ENCODE measurements at places on chromosomes 7 and 10.

- H3K4me3 ChIP-seq, result no peak overlapping the region
- H3K27ac ChIP-seq, result no peak overlapping the region
- DNase-seq, result no peak
- peaks cover 4% of the 10 kb centered on the region for H3K36me3 ChIP-seq
- no peaks in the 10 kb centered on the region for H3K27me3 ChIP-seq
These were observed 10.7 kb upstream of the IDI2 start for GRCh38 chr10:1036341-1036791.

DNA sequence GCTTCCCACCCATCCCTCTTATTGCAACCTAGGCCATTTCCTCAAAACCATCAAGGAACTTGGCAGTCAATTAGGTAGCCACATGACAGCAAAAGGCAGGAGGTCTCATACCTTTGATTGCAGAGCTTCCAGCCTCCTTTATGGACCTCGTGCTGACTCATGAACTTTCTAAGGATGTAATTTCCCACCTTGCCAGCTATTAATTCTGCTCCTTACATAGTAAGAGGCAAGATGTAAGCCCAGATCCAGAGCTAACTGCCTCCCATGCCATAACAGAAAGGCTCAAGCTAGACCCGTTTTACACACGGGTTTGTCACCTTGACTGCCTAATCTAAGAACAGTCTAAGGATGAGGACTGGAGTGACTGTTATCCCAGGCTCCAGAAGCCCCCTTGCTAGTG lies 565.7 kb downstream of the KCNMA1 start:
- H3K27me3 ChIP-seq, result no peaks in the 10 kb centered on the region
- DNase-seq, result no peak
- no peaks in the 10 kb centered on the region for H3K4me1 ChIP-seq
- H3K4me3 ChIP-seq, result no peak overlapping the region

DNA sequence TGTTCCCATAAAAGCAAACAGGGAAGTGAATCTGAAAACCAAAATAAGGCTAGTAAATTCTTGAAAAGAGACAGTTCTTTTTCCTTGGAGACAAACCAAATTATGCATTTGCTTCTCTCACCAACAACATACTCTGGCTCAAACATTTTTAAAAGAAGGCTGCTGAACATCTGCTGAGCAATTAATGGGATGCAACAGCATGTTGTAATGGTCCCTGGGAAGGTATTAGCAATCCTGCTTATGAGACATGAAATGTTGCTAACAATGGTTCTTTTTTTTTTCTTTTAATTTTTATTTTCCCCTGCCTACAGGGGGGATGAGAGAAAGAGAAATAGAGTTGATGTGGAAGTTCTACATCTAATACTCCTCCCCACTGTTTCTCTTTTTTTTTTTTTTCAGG lies 572.1 kb downstream of the SORCS1 start:
- H3K27ac ChIP-seq, result no peak overlapping the region
- no peak overlapping the region for H3K4me3 ChIP-seq
- DNase-seq, result no peak
- no peaks in the 10 kb centered on the region for H3K4me1 ChIP-seq
- no peaks in the 10 kb centered on the region for H3K36me3 ChIP-seq

DNA sequence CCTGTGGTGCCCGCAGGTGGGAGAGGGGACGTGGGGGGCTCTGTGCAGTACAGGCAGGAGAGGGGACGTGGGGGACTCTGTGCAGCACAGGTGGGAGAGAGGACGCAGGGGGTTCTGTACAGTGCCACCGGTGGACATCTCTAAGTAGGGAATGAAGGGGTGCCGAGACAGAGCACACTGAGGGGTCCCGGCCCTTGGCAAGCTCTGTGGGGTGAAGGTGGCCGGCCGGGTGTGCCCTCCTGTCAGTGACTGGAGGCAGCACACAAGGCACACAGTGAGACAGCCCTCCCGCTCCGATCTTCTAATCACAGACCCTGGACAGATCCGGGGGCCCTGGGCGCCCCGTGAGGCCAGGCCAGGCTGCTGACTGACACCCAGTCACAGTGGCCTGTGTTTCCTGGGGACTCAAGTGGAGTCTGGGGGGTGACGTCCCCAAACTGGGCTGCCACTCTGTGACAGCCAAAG lies 11.2 kb downstream of the GPR146 start:
- H3K4me3 ChIP-seq, result no peak overlapping the region
- peaks cover 10% of the 10 kb centered on the region for H3K4me1 ChIP-seq
- H3K27me3 ChIP-seq, result no peaks in the 10 kb centered on the region
- peak overlapping the region; percentile 43 for H3K27ac ChIP-seq
- DNase-seq, result no peak

DNA sequence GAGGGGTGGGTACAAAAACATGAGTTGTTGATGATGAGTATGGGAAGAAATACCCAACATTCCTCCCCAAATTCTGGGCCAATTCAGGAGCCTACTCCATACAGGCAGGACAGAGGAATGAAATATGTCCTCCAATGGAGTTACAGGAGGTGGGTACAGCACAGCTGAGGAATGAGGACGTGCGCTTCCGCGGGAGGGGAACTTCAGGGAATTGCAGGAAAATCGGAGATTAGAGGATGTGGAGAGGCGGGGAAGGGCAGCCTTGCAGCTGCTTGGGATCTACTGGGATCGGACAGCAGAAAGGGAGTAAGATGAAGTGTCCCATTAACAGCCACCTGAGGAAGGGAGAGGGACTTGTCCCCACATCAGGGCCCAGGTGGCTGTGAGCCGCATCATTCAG lies 50.2 kb downstream of the PDIA4 start:
- no peak for DNase-seq
- H3K36me3 ChIP-seq, result no peaks in the 10 kb centered on the region
- H3K27ac ChIP-seq, result no peak overlapping the region
- no peak overlapping the region for H3K4me3 ChIP-seq

- H3K27me3 ChIP-seq, result no peaks in the 10 kb centered on the region
- no peaks in the 10 kb centered on the region for H3K4me1 ChIP-seq
- no peak overlapping the region for H3K27ac ChIP-seq
- H3K4me3 ChIP-seq, result no peak overlapping the region
- no peaks in the 10 kb centered on the region for H3K36me3 ChIP-seq
- DNase-seq, result no peak
These were observed 281.0 kb downstream of the RPS24 start for GRCh38 chr10:78314651-78315050.

- H3K4me3 ChIP-seq, result no peak overlapping the region
- no peaks in the 10 kb centered on the region for H3K4me1 ChIP-seq
- H3K27me3 ChIP-seq, result no peaks in the 10 kb centered on the region
These were observed 425.0 kb upstream of the ETV1 start for GRCh38 chr7:14414274-14414986.

- no peaks in the 10 kb centered on the region for H3K27me3 ChIP-seq
- H3K4me3 ChIP-seq, result no peak overlapping the region
- H3K27ac ChIP-seq, result no peak overlapping the region
- DNase-seq, result no peak
- no peaks in the 10 kb centered on the region for H3K36me3 ChIP-seq
- H3K4me1 ChIP-seq, result peaks cover 3% of the 10 kb centered on the region
These were observed 7.2 kb downstream of the CDCA7L start for GRCh38 chr7:21938463-21938862.

All from kidney (tissue), 22 donors.